ENCODE measurements at places on chromosomes 5 and 9.

- no peak for DNase-seq
These were observed 419.6 kb downstream of the DNAH5 start for GRCh38 chr5:13524936-13525335.

GRCh38 chr5:106510321-106510720 lies 1160.4 kb downstream of the EFNA5 start:
- no peak for DNase-seq

DNA sequence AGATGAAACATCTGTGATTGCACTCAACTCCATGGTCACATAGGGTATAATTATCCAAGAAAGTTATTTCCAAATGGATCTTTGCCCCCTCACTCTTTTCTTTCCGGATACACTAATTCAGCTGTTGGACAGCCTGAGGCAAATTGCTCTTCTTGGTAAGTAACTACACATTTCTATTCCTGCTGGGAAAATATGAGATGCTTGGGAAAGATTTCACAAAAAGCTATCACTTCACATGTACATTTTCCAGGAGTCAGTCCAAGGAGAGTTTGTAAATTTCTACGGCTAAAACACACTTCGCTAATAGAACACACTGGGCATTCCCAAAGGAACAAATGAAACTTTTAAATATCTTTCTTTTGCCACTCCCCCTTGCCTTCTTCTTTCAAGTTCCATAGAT lies 123.0 kb upstream of the GRIA1 start:
- no peak for DNase-seq

DNA sequence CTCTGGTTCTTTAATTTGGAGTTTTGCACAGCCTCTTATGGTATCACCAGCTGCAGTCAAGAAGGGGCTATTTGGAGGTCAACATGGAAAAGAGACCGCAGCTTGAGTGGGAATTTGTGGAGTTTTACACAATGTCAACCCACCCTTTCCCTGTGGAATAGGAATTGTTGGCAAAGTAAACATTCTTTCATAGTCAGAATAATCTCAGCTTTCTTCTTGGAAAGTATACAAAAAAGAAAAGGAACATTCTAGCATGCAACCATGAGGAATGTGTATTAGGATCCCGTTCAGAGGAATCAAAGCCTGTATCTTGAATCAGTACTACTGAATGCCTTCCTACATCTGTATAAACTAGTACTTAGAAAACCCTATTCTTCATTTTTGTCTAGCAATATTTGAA lies 107.6 kb downstream of the LURAP1L start:
- no peak for DNase-seq

DNA sequence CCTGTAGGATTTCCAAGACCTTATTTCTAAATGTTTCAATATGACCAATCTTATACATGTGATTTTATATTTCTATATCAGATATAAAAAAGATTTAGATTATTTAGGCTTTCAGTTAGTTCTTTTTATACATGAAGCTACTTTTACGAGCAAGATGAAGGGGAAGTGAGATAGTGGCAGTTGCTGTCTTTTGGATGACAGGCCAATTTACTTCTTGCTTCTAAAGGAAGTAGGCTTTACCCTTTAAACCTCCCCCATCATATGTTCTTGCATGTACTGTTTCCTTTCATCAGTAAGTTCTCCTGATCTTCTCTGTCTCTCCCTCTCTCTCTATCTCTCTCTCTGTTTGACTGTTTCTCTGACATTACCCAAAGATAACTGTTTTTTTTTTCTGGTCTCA lies 4.0 kb upstream of the TYRP1 start:
- DNase-seq: no peak

- DNase-seq: no peak
These were observed 63.7 kb upstream of the ZNF622 start for GRCh38 chr5:16529306-16529705.

DNA sequence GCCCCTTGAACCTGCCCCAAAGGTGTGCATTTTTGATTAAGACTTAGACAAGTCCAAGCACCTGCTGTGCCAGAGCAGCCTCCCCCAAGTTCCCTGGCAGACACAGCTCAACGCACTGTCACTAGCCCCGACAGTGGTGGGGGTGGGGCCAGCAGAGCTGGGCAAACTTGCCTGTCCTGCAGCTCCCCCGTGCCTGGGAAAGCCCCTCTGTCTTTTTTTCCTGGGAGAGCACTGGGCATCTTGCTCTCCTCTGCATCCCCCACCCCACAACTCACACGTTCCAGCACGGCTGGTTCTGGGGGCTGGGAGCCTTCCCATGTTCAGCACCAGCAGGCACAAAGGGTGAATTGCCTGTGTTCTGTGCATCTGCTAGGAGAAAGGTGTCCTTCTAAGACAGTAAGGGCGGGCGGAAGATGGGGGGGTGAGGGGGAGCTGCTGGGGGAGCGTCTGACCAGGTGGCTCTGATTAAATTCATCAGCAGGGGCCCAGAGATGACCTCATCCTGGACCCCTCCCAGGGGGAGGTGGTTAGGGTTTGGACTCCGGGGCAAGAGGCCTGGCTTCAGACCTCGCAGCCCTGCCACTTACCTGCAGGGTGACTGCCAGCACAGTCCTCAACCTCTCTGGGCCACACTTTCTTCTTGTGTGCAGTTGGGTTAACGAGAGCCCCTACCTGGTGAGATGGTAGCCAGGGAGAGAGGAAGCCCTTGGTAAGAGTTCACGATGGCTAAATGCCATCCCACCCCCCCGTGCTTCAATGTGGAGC lies 23.5 kb downstream of the HMCN2 start:
- no peak for DNase-seq

DNA sequence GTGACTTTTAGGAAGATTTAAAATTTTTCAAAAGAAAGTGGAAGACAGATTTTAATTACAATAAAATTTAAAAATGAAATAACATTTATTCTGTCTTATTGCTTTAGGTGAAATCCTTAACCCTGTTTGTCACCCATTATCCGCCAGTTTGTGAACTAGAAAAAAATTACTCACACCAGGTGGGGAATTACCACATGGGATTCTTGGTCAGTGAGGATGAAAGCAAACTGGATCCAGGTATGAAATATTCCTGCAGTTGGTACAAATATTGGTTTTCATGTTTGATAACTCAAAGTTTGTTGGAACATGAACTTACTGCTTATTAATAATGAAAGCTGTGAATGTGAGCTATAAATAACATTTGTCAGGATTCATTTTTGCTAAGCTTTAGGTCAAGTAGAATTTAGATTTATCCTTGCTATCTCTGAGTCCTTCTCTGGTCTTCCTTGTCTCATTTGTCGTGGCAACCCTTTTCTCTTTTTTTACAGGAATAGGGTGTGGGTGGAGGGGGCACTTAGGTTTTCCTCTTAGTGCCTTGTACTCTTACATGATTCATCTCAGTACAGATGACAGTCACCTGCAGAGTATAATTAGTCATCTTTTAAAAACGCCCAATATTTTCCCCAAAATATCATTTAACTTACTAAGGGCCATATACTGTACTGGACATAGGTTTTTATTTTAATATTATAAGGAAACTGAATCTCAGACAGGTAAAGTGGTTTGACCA lies 95.3 kb upstream of the RASGRF2 start:
- no peak for DNase-seq

DNA sequence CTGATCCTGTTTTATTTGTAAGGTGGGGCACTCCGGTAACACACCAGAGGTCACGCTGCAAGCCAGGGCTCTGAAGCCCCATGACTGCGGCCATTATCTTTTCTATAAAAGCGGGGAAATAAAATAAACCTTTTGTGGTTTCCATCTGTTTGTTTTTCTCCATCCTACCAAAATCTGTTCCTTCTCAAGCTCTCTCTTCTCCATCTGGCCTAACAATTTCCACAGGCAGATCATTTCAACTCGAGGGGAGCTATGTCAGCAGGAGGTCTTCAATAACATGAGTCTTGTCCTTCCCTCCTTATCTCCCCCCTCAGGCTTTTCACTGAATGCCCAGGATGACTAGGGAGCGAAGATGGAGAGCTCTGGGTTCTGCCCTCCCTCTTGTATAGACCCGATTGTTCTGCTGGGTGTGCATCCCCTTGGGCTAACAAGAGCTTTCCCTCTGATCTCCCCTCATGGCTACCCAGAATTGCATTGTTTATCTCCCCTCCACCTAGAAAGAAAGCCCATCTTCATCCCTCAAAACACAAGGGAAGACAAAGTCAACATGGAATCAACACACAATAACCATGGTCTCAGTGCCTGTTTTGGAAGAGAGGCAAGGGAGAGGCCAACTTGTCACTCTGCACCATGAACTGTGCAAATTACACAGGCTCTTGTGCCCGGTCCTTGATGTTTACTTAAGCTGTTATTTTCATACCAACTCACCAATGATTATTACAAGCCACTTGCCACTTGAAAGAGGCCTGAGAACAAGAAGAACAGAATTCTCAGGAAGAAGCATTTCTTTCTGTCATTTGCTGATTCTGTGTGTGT lies 187.8 kb downstream of the FANCC start:
- no peak for DNase-seq

- DNase-seq: no peak
These were observed 2.1 kb downstream of the MXD3 start for GRCh38 chr5:177309351-177310191.

DNA sequence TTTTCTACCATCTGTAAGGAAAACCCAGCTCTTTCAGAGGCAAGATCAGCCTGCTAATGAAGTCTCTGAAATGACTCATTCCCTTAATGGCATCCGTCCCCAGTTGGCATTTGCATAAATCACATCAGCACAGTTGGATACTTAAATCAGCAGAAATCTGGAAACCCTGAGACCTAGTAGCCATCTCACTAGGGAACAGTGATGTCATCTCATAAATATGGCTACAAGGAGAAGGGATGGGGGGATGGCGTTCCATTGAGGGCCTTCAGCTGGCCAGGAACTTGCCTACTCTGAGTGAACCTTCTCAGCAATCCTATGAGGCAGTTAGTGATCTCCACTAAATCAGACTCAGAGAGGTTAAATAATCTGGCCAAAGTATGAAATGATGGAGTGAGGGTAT lies 81.8 kb downstream of the CMYA5 start:
- no peak for DNase-seq

GRCh38 chr9:90684106-90684505 lies 41.5 kb upstream of the DIRAS2 start:
- DNase-seq: no peak

DNA sequence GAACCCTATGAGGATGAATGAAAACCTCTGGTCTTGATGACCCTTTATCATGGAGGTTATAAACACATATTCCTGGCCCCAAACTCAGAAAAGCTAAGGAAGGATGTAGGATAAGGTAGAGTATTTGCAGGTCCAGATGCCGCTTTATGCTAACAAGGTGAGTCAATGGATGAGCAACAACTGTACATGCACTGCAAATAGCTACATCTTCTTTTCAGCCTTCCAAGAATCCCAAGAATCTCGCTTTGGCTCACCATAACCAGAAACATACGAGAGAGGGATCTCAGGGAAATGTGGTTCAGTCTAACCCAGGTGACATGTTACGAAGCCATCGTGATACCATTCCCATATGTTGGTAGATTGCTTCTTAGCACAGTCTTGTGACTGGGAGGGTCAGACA lies 152.3 kb upstream of the ANKH start:
- no peak for DNase-seq

GRCh38 chr9:87271696-87272477 lies 225.8 kb upstream of the DAPK1 start:
- DNase-seq: no peak

DNA sequence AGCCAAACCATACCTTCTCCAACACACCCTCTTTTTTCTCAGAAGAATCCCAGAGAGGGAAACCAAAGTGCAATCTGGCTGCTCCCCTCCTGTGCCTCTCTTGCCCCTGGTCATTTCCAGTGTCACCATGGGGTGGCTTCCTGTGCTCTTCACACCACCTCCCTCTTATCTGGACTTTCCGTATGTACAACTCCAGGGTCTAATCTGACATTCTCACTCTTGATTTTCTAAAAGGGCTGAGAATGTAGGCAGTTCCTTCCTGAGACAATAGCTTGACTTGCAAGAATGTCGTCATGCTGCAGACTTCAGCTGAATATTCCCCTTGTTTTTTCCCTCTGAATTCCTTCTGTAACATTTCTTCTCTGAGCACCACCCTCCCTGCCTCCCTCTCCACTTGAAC lies 110.2 kb downstream of the FBXL7 start:
- DNase-seq: no peak

- no peak for DNase-seq
These were observed 53.9 kb upstream of the TNFAIP8 start for GRCh38 chr5:119301906-119302305.

DNA sequence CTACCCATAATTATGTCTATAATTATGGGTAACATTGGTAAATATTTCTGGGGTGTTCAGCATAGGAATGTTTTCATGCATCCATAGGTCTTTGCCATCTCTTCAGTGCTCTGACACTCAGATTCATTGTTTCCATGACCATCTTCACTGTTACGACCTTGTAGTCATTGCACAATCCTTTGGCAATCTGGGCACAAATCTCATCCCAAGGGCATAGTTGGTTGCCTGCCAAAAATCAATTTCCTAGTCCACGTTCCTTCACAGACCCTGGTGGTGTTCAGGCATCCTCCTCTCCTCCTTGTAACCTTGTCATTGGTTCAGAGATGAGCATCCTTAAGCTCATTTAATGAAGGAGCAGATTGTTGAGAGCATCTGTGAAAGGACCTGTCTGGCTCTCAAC lies 1400.7 kb downstream of the CDH12 start:
- DNase-seq: no peak

DNA sequence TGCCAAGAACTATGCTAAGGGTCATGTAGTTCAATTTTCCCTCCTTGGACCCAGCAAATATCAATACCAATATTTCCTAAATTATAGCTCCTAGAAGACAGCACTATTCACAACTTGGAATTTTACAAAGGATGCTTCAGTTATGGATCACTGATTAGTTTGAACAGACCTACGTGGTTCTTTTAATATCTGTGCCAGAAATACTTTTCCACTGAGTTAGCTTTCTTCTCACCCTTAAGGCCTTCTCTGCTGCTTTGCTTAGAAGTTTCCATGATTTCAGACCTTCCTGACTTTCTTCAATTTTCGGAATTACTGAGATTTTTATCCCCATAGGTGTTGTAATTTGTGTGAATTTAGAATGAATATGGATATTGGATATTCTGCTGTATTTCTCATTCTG lies 380.4 kb downstream of the PSAT1 start:
- DNase-seq: no peak

DNA sequence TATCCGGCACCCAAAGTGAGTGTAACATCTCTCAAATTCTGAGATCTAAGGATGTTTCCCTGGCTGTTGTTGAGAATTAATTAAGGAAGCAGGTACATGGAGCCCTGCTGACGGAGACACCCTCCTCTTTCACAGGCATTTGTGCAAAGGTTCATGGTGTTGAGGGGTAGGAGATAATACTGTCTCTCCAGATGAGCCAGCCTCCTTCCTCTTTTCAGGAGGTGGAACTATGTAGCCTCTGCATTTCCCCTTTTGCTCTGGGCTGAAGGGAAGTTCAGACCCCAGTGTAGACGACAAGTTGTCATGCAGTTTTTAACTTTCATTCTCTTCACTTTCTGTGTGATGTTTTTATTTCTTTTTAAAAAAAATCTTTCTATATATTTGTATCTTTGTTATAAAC lies 107.5 kb downstream of the GALNT10 start:
- no peak for DNase-seq

All from glomerular endothelial cell (primary cell).